ENCODE measurements at places on chromosomes 2 and 18.

GRCh38 chr2:75224636-75225094, 25.3 kb upstream of the TACR1 start:
- DNase-seq: peak; percentile 15

- DNase-seq: peak; percentile 58
Measured at GRCh38 chr18:46333431-46334135, 229.4 kb downstream of the HAUS1 start.

GRCh38 chr2:58358026-58358425, 116.9 kb upstream of the FANCL start:
- DNase-seq: no peak

GRCh38 chr2:220744861-220745260, 827.2 kb downstream of the EPHA4 start:
- DNase-seq: no peak

Data from NCI-H187 (cell line).